ENCODE measurements at places on chromosomes 3 and 15.

- DNase-seq = no peak
Measured at GRCh38 chr3:185153861-185154629, 1.2 kb upstream of the C3orf70 start.

DNA sequence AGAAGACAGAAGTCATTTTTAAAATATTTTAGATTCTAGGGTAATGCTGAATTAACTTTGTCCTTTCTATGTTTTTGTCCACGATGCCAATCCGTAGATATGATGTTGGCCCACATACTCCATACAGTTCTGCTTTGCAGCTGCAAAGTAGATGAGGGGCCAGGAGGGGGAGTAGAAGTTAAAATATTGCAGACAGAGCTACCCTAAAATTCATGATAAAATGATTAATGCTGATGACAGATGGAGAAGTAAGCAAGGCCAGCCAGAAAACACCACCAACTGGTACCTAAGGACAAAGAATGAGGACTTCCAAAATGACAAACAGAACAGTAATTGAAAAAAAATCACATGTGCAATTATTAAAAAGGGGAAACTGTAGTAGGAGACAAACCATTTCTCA lies 756.6 kb upstream of the ARPP21 start:
- no peak for DNase-seq

GRCh38 chr15:63035977-63036376 lies 6.6 kb upstream of the TPM1 start:
- DNase-seq = no peak

DNA sequence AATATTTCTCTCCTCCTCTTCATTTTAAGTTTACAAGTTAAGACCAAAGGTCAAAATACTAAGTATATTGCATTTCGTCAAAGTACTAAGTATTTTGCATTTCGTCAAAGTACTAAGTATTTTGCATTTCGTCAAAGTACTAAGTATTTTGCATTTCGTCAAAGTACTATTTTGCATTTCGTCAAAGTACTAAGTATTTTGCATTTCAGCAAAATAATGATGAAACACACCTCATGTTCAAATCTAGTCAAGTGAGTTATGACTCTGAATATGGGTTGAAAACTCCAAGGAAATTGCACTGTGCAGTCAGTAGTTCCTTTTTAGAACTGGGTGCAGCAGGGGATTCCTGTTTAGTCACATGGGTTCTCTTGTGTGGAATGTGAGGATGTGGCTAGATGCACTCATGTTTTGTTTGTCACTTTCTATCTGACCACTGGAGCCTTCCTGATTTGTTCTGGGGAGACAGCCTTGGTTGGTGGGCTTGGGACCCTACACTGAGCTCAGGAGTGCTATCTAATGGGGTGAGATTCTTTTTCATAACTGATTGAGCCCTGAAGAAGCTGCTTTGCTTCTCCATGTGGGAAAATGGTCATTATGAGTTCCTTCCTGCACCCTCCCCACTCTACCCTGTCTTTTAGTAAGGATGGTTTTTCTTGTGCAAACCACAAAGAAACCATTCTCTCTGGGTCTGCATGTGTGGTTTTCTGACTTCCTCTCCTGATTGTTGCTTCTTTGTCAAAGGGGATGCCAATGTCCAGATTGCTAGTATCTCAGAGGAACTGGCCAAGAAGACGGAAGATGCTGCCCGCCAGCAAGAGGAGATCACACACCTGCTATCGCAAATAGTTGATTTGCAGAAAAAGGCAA lies 73.4 kb downstream of the CCK start:
- no peak for DNase-seq

DNA sequence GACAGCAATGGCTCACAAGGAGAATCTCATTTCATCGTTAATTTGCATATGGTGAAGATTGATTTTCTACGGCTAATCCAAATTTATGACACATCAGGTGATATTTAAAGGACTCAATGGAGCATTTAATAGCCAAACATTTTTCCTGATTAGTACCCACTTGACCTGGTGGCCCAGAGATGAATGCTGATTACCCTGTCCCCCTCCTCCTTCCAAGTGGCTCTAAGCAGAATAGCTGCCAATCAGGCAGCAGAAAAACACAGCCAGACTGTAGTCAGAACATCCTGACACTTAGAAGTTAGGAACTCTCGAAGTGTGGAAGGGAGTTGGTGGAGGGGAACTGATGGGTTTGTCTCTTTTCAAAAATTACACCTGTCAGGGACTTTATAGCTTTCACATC lies 302.5 kb downstream of the ZNF621 start:
- no peak for DNase-seq

- DNase-seq = no peak
Measured at GRCh38 chr15:70049701-70050301, 47.9 kb downstream of the TLE3 start.

DNA sequence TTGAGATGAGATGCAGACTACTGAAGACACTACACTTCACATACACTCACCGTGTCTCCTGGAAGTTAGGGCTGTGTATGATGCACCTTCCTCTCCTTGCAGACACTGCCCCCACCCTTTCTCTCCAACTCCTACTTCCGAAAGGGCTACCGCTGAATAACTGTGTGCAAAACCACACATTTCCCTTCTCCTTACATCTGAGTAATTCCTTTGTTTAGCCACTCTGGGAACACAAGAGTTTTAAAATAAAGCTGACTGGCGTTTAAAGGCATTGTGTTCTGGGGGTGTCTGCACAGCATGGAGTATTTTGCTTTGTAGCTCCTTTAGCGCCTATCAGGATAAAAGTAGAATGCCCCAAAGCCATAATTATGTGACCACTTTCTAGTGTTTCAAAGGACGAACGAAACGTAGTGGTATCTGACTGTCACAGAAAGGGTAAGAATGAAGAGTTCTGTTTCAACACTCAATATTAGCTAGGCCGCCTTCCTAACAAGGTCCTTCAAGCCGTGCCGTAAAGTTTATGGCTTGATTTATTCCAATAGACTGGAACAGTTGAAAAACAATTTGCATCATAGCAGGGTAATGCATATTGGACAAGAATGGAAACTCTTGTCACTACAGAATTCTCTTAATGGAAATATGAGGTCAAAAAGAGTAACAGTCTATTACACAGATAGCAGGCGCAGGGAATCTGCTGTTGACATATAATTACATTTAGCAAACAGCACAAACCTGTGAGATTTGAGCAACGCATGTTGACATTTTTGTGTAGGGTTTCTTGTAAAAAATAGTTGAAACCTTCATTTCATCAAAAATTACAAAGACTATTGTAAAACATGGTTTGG lies 619.9 kb downstream of the FOXP1 start:
- DNase-seq = no peak

DNA sequence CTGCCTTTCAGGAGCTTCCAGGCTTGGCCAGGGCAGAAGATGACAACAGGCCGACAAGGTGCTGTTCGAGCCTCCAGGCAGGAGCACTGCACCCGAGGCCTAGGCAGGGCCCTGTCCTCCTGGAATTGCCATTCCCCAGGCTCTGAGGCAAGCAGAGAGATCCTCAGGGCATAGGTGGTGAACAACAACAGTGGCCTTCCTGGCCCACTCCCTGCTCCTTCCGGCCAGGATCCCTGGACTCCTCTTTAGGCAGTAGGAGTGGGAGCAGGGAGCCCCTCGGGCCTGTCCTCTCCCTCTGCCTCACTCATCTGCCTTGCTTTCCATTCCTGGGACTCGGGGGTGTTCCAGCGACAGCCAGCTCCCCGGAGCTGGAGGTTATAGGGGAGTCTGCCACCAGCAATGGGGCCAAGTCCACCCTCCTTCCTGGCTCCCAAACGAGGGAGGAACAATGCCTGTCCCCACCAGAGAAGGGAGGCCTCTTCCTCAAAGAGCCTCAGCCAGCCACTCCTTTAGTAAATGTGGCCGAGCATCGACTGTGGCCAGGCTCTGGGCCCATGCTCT lies 135.0 kb downstream of the NUP210 start:
- no peak for DNase-seq

GRCh38 chr3:188124184-188124583 lies 29.8 kb upstream of the LPP start:
- no peak for DNase-seq

DNA sequence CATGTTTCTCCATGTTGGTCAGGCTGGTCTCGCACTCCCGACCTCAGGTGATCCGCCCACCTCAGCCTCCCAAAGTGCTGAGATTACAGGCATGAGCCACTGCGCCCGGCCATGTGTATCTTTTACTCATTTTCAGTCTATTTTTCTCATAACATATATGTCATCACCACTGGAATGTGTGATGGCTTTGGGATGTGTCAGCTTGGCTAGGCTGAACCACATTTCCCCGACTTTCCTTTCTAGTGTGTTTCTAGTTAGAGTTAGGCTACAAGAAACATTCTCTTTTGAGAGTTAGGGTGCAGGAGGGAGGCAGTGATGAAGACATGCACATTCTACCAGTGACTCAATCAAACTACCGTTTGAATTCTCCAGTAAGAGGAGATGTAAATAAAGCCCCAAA lies 444.9 kb upstream of the THBS1 start:
- DNase-seq = no peak

DNA sequence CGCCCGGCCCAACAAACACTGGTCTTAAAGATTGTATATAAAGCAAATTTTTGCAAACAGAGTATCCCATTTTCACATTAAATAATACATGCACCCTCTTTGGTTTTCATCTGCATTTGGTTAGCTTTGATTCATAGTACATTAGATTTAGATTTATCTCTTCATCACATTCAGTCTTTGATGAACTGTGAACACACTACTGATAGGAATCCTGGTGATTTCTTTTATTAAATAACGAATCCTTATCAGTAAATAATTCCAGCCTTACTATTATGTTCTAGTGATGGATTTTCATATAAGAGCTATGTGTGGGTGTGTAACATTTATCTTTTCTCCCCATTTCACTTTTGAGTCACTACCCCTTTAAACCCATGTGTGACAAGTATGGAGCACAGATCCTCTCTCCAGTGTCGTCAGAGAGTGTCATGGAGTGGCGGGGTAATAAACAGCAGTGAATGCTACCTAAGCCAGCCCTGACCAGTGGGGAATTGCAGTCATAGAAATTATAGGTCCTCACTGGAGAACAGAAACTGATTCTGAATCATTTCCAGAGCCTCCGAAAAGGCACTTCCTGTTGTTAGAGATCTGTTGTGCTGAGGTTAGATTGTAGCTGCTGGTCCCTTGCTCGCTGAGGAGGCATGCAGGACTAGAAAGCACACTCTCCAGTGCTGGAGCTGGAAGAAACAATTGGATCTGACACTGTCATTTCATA lies 22.0 kb downstream of the SLC7A14 start:
- no peak for DNase-seq

DNA sequence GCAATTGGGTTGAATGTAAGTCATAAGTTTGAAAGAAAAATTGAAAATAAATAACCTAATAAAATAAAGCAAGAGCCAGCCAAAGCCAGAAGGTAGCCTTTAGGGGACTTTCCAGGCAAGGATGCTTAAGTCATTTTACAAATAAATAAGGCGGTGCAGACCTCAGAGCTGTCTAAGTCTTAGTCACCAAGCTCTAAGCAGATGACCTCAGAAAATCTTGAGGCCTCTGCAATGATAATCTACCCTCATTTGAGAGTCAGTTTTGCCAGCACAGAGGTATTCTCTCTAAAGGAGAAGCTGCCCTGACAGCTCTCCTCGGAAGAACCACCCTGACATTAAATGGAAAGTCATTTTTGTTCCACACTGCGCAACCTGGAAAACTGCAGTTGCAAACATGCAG lies 113.9 kb downstream of the OXNAD1 start:
- no peak for DNase-seq
